ENCODE measurements at places on chromosomes 5 and 9. TPM values are rescaled to one million over a fixed set of nuclear protein-coding genes. Genes with fewer than 3 reads are reported as not detected.

CAMLG gene
- 122 TPM for polyA plus RNA-seq

SLCO6A1 gene
- polyA plus RNA-seq: not detected

ADCY2 gene
- 5.6 TPM for polyA plus RNA-seq

PTRH1 gene
- 5.5 TPM for polyA plus RNA-seq

ALDH1A1 gene
- 228 TPM for polyA plus RNA-seq

CXCL14 gene
- polyA plus RNA-seq: 0.39 TPM

PCDHA9 gene
- polyA plus RNA-seq: 0.16 TPM

DRD1 gene
- polyA plus RNA-seq: 10.2 TPM

PTGR1 gene
- 33.5 TPM for polyA plus RNA-seq

GRIN3A gene
- 2.8 TPM for polyA plus RNA-seq

FOXD4L4 gene
- polyA plus RNA-seq: not detected

LCN9 gene
- polyA plus RNA-seq: not detected

TMEM252 gene
- not detected for polyA plus RNA-seq

ASS1 gene
- 18.5 TPM for polyA plus RNA-seq

CATSPER3 gene
- not detected for polyA plus RNA-seq

GMCL2 gene
- not detected for polyA plus RNA-seq

PCDHA7 gene
- polyA plus RNA-seq: 0.39 TPM

ZSWIM6 gene
- 7.4 TPM for polyA plus RNA-seq

ANKRD20A1 gene
- polyA plus RNA-seq: 19.0 TPM

S1PR3 gene
- 0.19 TPM for polyA plus RNA-seq

ACOT12 gene
- polyA plus RNA-seq: not detected

NPR3 gene
- polyA plus RNA-seq: not detected

CCL19 gene
- not detected for polyA plus RNA-seq

LCN6 gene
- polyA plus RNA-seq: not detected

CACNA1B gene
- polyA plus RNA-seq: 1.9 TPM

MARCHF3 gene
- polyA plus RNA-seq: 17.2 TPM

GARIN3 gene
- 0.70 TPM for polyA plus RNA-seq

CDH9 gene
- polyA plus RNA-seq: 13.0 TPM

All from Purkinje cell (primary cell).